Activated naive CD4-positive, alpha-beta T cell (primary cell): ENCODE measurements at places on chromosomes 11 and 22.

GRCh38 chr11:44031549-44031948, 16.2 kb upstream of the ACCSL start:
- no peak for DNase-seq

DNA sequence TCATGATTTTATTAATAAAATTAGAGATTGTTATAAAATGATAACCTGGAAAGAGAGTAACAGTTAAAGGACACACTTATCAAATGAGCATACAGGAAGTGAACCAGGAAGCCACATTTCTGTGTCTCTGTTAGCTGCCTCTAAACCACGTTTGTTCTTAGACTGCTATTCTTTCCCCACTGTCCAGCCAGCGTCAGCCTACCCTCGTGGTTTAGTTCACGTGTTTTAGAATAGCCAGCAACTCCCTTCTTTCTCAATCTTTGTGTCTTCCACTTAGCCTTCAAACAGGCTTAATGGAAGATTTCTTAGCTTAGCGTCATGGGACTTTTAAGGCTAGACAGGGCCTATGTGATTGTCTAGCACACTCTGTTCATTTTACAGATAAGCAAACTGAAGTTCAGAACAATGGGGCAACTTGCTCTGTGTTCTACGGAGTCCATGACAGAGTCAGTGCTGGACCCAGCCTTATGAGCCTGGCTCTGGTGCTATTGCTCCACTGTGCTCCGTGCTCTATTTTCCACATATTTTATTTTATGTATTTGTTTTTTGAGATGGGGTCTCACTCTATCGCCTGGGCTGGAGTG, 27.2 kb downstream of the GRAMD1B start:
- DNase-seq, result no peak

DNA sequence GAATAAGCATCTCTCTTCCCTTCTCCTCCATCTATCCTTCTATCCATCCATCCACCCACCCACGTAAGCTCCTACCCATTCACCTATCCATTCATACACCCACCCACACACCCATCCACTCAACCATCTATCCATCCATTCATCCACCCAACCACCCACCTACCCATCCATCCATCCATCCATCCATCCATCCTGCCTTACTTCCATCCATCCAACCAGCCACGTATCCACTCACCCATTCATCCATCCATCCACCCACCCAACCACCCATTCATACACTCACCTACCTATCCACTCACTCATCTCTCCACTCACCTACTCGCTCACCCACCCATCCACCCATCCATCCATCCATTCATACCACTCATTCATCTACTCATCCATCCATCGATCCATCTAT, 13.2 kb downstream of the TNNT3 start:
- DNase-seq, result no peak

DNA sequence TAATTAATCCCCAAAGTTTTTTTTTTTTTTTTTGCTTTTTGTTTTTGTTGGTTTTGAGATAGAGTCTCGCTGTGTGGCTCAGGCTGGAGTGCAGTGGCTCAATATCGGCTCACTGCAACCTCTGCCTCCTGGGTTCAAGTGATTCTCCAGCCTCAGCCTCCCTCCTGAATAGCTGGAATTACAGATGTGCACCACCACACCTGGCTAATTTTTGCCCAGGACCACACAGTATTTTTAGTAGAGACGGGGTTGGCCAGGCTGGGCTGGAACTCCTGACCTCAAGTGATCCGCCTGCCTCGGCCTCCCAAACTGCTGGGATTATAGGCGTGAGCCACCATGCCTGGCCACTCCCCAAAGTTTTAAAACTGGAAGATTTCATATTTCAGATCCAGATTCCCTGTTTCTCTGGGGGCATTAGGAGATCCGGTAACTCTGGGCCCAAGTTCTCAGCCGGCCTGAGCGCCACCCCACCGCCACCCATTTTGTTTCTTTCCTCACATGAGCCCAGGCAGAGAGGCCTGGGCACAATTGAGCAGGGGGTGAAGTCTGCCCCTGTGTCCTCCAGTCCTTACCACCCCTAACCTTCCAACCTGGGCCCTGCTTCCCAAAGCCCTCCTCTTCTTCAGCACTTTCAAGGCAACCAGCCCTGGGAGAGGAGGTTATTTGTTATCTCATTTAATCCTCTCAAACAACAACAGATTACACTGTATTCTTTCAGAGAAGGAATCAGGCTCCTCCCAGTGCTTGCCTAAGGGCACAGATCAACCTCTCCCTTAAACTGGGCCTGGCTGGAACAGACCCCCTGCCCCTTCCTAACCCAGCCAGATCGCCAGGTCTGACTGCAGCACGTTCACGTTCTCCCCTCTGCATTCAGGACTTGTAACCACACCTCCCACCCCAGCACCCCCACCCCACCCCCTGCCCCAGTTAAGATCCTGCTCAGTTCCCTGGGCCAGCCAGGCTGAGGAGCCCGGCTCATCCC, 1.9 kb upstream of the CSNK1E start:
- DNase-seq, result no peak

- DNase-seq, result no peak
Observed at GRCh38 chr11:119800171-119800570, 71.2 kb upstream of the NECTIN1 start.

DNA sequence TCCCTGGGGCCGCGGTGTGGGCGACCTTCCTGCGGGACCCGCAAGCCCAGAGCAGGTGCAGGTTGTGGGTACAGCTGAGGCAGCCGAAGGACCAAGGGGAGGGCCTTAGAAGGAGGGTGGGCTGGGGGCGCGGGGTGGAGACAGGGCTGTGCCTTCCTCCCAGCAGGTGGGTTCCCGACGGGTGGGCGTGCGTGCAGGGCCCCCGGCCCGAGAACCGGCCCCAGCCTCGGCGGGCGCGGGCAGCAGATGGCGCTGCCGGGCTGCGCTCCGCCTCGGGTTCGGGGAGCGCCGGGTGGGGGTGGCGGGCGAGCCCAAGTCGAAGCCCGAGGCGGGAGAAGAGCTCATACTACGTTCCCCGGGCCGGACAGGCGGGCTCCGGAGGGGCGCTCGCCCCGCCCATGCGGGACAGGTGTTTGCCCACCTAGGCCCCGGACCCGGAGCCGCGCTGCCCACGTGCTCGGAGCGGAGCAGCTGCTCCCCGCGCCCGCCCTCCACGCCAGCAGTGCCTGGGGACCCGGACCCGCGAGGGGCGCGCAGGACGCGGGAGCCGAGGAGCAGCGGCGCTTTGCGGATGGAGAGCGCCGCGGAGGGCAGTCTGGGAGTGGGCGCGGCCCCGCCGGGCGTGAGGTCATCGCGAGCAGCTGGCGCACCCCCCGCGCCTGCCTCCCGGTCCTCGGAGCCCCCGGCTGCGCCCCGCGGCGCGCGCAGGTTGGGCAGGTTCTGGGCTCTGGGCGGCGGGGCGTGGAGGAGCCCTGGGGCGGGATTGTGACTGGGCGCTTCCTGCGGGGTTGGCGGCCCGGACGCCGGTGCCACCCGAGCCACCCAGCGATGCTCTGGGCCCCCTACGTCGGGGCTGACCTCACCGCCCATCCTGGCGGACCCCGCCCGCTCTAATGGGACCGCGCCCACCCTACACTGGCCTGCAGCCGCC, 25.3 kb downstream of the DUSP8 start:
- DNase-seq, result no peak

DNA sequence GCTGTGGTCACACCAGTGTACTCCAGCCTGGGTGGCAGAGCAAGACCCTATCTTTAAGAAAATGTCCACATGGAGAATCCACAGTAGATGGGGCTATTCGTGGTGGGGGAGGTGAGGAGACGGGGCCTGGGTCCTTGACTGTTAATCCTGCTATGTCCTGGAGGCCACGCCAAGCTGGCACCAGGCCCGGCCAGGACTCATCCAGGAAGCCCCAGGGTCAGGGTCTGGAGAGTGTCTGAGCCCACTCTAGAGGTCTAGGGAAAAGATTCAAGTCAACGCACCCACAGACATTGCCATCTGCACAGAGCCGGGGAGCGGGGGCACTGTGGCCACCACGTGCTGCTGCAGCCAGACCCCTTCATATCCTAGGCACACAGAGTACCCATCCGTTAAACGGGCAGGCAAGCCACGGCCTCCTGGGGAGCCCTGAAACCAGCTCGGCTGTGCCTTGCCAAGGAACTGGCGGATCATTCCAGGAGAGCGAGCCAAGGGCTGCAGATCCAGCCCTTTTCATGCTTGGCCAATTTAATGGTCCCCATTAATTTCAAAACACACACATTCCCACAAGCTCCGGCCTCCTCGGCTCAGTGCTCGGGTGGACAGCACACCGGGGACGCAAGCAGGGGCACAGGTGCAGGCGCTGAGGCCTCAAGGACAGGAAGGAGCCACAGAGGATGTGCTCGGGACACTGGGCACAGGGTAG, 24.7 kb downstream of the MACROD1 start:
- DNase-seq, result no peak
